ENCODE measurements at places on chromosomes 2 and 18. TPM values are rescaled to one million over a fixed set of nuclear protein-coding genes. Genes with fewer than 3 reads are reported as not detected.

Gene DCC
- not detected for total RNA-seq

Gene LONRF2
- 3.1 TPM for total RNA-seq

Gene ANKRD30B
- not detected for total RNA-seq

Gene SCYGR5
- not detected for total RNA-seq

Gene UGT1A9
- 17.3 TPM for total RNA-seq

Gene SERPINB11
- total RNA-seq, result not detected

Gene FKBP1B
- 12.4 TPM for total RNA-seq

Gene DNAJC5G
- total RNA-seq, result not detected

Gene CYP27A1
- total RNA-seq, result 277 TPM

Gene MYO7B
- 806 TPM for total RNA-seq

Gene RPRM
- 0.85 TPM for total RNA-seq

Gene RIT2
- not detected for total RNA-seq

Gene TNFAIP6
- not detected for total RNA-seq

Gene CUL3
- 96.6 TPM for total RNA-seq

Gene FAM124B
- 1.0 TPM for total RNA-seq

Gene CCDC150
- 3.9 TPM for total RNA-seq

Gene SIX3
- not detected for total RNA-seq

Gene EVA1A
- total RNA-seq, result 18.2 TPM

Gene RUFY4
- not detected for total RNA-seq

Gene GAREM1
- total RNA-seq, result 28.9 TPM

Gene CAVIN2
- total RNA-seq, result 49.5 TPM

Gene SAG
- total RNA-seq, result not detected

Gene MAP2
- total RNA-seq, result 2.9 TPM

Gene RAD51AP2
- not detected for total RNA-seq

Gene FBLN7
- total RNA-seq, result 7.4 TPM

Gene HOXD8
- total RNA-seq, result 5.5 TPM

Gene DSG2
- 173 TPM for total RNA-seq

Gene DPP4
- 147 TPM for total RNA-seq

Measured in Peyer's patch (tissue), 4 donors.